ENCODE measurements at places on chromosomes 1 and 21.
A peak's percentile ranks its signal among the peaks of the same experiment; 100 is the strongest.

- no peak overlapping the region for H3K4me3 ChIP-seq
- no peaks in the 10 kb centered on the region for H3K27me3 ChIP-seq
- no peak for DNase-seq
Measured at GRCh38 chr1:53317646-53318539, 10.0 kb downstream of the LRP8 start.

- H3K4me1 ChIP-seq = no peaks in the 10 kb centered on the region
- no peak overlapping the region for H3K27ac ChIP-seq
- DNase-seq = peak; percentile 69
- no peaks in the 10 kb centered on the region for H3K27me3 ChIP-seq
Measured at GRCh38 chr21:37582590-37582989, 216.0 kb downstream of the DYRK1A start.

GRCh38 chr1:228927946-228928898, 192.9 kb downstream of the RHOU start:
- no peak for DNase-seq
- no peaks in the 10 kb centered on the region for H3K27me3 ChIP-seq
- no peak overlapping the region for H3K4me3 ChIP-seq
- H3K27ac ChIP-seq = no peak overlapping the region
- no peaks in the 10 kb centered on the region for H3K4me1 ChIP-seq

GRCh38 chr1:165793951-165794350, 25.3 kb upstream of the TMCO1 start:
- DNase-seq = no peak
- H3K27me3 ChIP-seq = no peaks in the 10 kb centered on the region
- H3K27ac ChIP-seq = no peak overlapping the region
- no peaks in the 10 kb centered on the region for H3K36me3 ChIP-seq
- no peaks in the 10 kb centered on the region for H3K4me1 ChIP-seq
- H3K4me3 ChIP-seq = no peak overlapping the region

GRCh38 chr1:183604815-183605214, 14.6 kb upstream of the NCF2 start:
- DNase-seq = no peak
- H3K4me3 ChIP-seq = no peak overlapping the region
- H3K27ac ChIP-seq = no peak overlapping the region

GRCh38 chr1:93607814-93608186, 73.8 kb downstream of the BCAR3 start:
- H3K4me3 ChIP-seq = no peak overlapping the region
- no peak for DNase-seq
- H3K27me3 ChIP-seq = no peaks in the 10 kb centered on the region
- no peak overlapping the region for H3K27ac ChIP-seq

GRCh38 chr1:200706111-200706814, 32.4 kb upstream of the CAMSAP2 start:
- H3K4me3 ChIP-seq = no peak overlapping the region
- no peaks in the 10 kb centered on the region for H3K27me3 ChIP-seq
- no peaks in the 10 kb centered on the region for H3K4me1 ChIP-seq

DNA sequence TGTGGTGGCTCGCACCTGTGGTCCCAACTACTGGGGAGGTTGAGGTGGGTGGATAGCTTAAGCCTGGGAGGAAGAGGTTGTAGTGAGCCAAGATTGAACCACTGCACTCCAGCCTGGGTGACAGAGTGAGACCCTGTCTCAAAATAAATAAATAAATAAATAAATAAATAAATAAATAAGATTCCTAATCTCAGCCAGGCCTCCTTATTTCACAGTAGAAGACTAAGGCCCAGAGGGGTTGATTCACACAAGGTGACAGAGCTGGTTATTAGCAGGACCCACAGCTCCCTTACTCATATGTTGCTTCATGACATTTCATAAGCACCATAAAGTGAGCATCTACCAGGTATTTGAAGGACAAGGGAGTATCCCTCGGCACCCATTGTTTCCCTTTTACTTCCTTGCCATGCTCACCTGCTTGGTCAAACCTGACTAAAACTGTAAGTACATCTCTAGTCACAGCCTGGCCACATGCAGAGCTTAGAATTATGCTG, 32.7 kb downstream of the ALG14 start:
- no peaks in the 10 kb centered on the region for H3K36me3 ChIP-seq
- H3K27ac ChIP-seq = no peak overlapping the region
- no peaks in the 10 kb centered on the region for H3K27me3 ChIP-seq
- no peak overlapping the region for H3K4me3 ChIP-seq
- DNase-seq = no peak

DNA sequence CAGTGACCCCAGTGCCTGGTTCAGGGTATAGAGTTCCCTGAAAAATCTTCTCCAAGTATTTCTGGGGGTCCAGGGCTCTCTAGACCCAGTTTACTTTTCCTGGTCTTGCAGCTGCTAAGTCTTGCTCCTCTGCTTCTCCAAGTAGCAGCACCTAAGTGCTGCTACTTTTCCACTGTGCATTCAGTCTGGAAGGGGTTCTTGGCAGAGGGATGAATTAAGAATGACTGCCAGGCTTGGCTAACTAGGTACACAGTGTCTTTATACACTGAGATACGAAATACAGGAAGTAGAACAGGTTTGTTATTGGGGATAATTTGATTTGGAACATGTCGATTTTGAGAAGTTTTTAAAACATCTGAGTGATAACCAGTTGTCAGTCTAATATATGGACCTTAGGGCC, 24.2 kb upstream of the ERICH3 start:
- no peak for DNase-seq
- no peaks in the 10 kb centered on the region for H3K27me3 ChIP-seq
- no peak overlapping the region for H3K27ac ChIP-seq
- H3K4me1 ChIP-seq = no peaks in the 10 kb centered on the region
- H3K36me3 ChIP-seq = no peaks in the 10 kb centered on the region

GRCh38 chr1:186568221-186568620, 107.3 kb upstream of the PDC start:
- H3K36me3 ChIP-seq = no peaks in the 10 kb centered on the region
- H3K4me3 ChIP-seq = no peak overlapping the region
- DNase-seq = no peak
- no peaks in the 10 kb centered on the region for H3K27me3 ChIP-seq

DNA sequence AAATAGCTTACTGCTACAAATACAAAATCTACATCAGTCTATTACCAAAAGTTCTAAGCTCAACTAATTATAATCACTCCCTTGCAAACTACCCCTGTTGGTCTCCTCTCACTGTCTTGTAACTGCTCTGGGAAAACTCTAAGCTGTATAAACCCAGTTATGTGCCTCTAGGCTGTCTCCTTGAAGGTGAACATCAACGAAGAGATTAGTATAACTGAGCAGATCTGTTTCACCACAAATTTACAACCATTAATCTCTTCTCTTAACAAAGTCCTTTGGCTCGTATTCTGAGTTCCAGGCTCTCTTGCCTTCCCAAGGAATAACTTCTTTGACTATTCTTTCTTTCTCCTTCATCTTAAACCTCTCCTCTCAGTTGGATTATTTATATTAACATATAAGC, 84.4 kb upstream of the PRMT6 start:
- H3K4me3 ChIP-seq = no peak overlapping the region
- no peak overlapping the region for H3K27ac ChIP-seq
- H3K27me3 ChIP-seq = no peaks in the 10 kb centered on the region
- no peak for DNase-seq
- no peaks in the 10 kb centered on the region for H3K36me3 ChIP-seq
- no peaks in the 10 kb centered on the region for H3K4me1 ChIP-seq

- no peak for DNase-seq
- H3K4me1 ChIP-seq = peaks cover 23% of the 10 kb centered on the region
- peak overlapping the region; percentile 81 for H3K27ac ChIP-seq
- no peak overlapping the region for H3K4me3 ChIP-seq
Measured at GRCh38 chr1:17561247-17561548, 21.7 kb downstream of the ARHGEF10L start.

DNA sequence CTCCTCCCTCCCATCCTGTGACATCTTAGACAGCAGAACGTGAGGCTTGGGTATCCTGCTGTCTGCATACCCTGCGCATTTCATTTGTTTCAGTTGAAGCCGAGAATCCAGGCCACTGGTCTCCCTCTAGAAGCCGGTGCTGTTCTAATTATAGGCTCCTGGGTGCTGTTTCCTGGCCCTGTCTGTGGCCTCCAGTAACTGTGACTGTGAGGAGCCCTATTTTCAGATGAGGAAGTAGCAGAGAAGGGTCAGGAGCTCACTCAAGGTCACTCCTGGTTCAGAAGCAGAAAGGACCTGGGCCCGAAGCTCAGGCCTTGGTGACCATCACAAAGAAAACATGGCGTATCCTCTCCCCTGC, 24.0 kb downstream of the COQ8A start:
- H3K4me1 ChIP-seq = no peaks in the 10 kb centered on the region
- H3K4me3 ChIP-seq = no peak overlapping the region
- H3K27ac ChIP-seq = no peak overlapping the region
- no peak for DNase-seq
- H3K27me3 ChIP-seq = no peaks in the 10 kb centered on the region
- no peaks in the 10 kb centered on the region for H3K36me3 ChIP-seq

Measured in testis (tissue), 5 donors.